Breast epithelium (tissue), 4 donors: ENCODE measurements at places on chromosomes 7 and 10. TPM values are rescaled to one million over a fixed set of nuclear protein-coding genes. Genes with fewer than 3 reads are reported as not detected.

- no peak for DNase-seq
- no peaks in the 10 kb centered on the region for H3K4me1 ChIP-seq
- H3K36me3 ChIP-seq = no peaks in the 10 kb centered on the region
- H3K4me3 ChIP-seq = no peak overlapping the region
- H3K27ac ChIP-seq = no peak overlapping the region
Observed at GRCh38 chr10:47048526-47048905, 137.3 kb downstream of the PTPN20 start.

DNA sequence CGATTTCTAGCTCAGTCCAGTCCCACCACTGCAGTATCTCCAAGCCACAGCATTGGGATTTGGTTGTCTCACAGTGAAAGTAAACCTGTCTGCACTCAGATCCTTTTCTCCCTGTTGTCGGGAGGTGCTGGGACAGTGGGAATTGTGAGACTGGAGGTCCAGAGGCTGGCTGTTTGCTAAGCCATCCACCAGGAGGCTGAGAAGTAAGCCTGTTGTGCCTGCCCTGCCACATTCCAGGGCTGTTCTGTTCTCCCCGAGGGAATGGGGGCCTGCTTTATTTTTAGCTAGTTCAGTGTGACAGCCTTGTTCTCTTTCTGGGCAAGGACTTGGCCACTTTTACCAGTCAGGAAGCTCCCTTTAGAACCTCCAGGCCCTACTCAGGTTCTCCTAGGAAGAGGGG, 54.9 kb downstream of the HK1 start:
- H3K36me3 ChIP-seq = no peaks in the 10 kb centered on the region
- H3K4me1 ChIP-seq = peaks cover 61% of the 10 kb centered on the region
- DNase-seq = peak; percentile 86

DNA sequence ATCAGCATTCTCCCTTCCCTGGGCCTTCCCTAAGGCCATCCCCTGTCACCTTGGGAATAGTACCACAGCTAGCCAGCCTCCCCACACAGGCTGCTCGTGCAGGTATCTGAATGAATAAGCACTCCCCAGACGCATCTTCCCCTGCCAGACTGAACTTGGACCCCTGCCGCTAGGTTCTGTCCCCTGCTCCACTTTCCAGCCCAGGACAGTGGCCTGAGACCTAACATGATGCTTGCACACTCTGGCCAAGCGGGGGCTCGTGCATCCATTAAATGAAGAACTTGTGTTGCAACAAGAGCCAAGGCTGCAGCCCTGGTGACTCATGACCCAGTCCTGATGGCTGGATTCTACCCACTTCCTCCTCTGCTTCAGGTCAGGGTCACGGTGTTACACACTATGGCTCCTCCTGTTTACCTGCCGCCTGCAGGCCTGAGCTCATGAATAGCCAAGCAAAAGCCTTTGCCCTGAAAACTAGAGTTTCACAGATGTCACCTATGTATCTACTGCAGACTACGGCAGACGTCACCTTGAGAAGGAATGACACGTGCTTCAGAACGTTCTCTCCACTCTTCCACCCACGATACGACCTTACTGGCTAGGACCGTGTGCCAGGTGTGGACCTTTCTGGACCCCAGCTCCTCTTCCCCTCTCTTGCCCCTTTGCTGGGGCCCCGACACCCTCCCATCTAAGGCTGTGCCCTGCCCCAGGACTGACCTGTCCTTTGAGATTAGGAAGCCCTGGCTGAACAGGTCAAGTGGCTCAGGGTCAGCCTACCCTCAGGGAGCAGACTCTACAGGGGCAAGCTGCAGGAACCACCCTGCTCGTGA, 6.5 kb downstream of the ASB13 start:
- no peak for DNase-seq
- peaks cover 5% of the 10 kb centered on the region for H3K4me1 ChIP-seq
- no peaks in the 10 kb centered on the region for H3K27me3 ChIP-seq
- no peaks in the 10 kb centered on the region for H3K36me3 ChIP-seq
- H3K4me3 ChIP-seq = peak overlapping the region; percentile 4

GRCh38 chr7:57327081-57327480, 122.9 kb upstream of the ZNF716 start:
- no peaks in the 10 kb centered on the region for H3K27me3 ChIP-seq
- no peak overlapping the region for H3K27ac ChIP-seq
- no peaks in the 10 kb centered on the region for H3K36me3 ChIP-seq
- H3K4me1 ChIP-seq = no peaks in the 10 kb centered on the region
- no peak overlapping the region for H3K4me3 ChIP-seq
- DNase-seq = no peak

The FERD3L gene
- not detected for total RNA-seq

DNA sequence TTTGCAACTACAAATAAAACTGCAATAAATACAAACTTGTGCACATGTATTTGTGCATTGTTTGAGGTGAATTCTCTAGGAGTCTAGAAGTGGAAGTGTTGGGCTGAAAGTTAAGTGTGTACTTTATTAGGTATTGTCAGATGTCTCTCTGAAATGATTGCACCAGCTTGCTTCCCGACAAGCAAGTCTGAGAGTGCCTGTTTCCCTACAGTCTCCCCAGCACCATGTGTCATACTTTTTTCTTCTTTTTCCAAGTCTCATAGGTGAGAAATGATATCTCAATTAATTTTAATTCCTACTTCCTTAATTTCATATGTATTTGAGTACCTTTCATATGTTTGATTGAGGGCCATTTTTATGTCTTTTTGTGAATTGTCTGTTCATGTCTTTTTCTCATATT, 336.2 kb downstream of the PAXIP1 start:
- no peak overlapping the region for H3K27ac ChIP-seq
- no peak for DNase-seq
- H3K4me3 ChIP-seq = no peak overlapping the region
- no peaks in the 10 kb centered on the region for H3K4me1 ChIP-seq
- no peaks in the 10 kb centered on the region for H3K36me3 ChIP-seq
